ENCODE measurements at places on chromosomes 11 and 22.
A peak's percentile ranks its signal among the peaks of the same experiment; 100 is the strongest.

GRCh38 chr22:43540529-43540923, 128.7 kb downstream of the MPPED1 start:
- DNase-seq = peak; percentile 31

DNA sequence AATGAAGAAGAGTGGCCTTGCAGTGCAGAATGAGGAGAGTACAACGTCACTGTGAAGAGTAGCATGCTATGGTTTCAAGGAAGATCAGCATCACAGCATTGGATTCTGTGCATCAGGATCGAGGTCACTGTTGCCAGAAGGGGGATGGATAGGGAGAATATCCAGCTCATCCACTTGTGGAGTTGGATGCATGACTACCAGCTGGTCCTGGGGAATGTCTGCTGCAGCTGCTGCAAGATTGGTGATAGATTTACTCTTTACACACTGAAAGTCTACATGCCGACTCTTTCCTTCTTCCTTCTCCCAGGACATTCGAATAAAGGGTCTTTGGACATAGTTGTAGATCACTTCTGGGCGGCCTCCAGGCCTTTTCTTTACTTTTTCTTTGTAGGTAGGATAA, 74.3 kb downstream of the BTBD10 start:
- no peak for DNase-seq

- no peak for DNase-seq
Measured at GRCh38 chr22:29780748-29781676, 13.8 kb downstream of the UQCR10 start.

GRCh38 chr11:84021291-84021690, 735.1 kb upstream of the CCDC90B start:
- DNase-seq = no peak

DNA sequence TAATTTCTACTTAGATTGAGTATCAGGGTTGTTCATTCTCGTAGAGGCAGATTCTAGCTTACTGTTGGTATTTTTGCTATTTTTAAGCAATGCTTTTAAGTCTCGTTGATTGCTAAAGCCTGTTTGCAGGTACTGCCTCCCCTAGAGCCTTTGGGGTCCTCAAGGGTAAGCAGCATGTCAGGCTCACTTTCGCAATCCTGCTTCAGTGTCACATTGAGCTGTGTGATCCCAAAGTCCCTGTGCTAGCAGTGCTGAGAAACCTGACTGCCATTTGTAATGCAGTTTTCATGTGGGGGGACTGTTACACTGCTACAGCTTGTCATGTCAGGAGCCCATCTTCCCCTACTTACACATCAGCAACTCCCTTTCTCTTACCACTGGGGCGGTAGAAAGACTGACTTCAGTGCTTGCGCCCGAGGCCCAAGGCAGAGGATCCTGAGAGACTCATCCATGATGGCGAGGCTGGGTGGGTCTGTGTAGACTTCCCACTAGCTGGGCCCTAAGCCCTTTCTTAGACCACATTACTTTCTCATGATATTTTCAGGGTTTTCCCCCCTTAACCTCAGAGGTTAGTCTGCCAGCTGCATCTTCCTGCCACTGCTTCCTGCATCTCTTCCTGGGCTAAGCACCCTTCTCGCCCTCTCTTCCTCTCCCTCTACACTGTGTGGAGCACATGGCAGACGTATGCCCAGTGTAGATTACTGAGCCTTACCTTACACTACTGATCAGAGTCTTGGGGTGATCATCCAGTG, 40.8 kb upstream of the ST14 start:
- DNase-seq = no peak

DNA sequence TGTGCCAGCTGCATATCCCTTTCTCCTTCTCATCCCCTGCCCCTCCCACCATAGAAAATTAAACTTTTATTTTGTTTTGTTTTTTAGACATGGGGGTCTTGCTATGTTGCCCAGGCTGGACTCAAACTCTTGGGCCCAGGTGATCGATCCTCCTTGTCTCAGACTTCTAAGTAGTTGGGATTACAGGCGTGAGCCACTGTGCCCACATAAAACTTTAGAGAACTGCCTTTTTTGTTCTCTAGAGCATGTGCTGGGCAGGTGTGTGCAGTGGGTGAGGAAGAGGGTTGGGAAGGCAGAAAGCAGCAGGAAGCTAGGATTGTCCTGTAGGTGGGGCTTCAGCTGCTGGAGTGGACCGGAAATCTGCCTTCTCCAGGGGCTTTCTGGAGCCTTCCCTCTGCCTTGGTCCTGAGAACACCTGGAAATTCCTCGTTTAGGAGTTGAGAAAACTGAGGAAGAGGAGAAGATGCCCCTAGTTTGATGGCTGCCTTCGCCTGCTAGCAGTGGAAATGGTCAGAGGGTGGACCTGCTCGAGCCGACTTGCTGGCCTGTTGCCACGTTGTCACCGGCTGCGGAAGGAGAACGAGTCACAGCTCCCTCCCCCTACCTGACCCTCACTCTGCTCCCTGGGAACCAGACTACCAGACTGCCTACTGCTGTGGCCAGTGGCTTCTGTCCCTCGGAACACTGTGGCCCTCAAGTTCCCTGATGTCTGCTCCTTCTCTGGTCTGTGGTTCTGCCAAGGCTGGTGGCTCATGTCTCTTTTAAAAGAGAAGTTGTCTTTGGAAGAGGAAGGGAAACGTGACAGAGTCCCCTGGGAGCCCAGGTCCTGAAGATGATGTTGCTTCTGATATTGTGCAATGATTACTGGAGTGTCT, 4.0 kb downstream of the ST14 start:
- DNase-seq = peak; percentile 31

DNA sequence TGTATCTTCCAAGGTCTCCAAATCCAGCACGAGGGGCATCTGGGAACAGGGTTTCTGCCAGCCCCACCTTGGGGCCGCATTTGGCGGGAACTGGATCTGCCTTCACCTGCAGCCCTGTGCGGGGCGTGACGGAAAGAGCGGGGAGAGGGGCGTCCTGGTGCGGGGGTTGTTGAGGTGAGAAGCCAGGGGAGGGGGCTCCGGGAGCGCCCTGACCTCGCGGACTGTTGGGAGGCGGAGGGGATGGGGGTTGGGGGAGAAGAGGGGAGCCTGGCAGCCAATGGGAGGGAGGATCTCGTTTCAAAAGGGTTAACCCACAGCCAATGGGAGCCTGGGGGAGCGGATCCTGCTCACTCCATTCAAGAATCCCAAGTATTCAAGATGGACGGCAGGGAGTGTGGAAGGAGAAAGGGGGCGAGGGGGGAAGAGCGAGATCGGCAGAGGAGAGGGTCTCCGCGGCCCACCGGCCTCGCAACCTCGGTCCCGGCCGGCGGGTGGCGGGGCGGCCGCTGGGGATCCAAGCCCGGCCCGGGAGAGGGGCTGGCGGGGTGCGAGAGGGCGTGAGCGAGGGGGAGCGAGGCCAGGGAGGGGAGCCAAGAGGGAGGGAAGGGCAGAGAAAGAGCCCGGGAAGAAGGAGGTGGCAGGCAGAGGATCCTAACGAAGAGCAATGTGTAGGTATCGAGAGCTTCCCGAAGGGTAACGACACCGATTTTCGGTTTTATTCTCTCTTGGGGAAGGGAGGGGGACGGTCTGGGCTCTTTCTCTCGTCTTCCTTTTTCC, 11.5 kb downstream of the YPEL4 start:
- peak; percentile 84 for DNase-seq

DNA sequence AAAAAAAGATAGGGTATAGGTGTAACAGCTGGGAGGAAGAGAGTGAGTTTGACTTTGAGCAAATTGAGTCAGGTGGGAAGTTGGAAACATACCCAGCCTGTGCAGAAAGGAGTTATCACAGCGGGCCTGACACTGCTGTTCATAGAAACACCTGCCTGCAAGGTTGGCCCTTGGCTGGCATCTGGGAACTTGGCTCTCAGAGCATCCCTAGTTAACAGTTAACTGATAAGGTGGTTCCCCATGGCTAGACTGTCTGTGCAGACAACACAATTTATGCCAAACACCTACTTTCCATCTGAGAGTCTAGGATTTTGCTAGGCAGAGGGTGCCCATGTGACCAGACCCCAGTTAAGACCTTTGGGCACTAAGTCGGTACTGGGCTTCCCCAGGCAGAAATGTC, 31.4 kb downstream of the ADAMTS8 start:
- DNase-seq = no peak

DNA sequence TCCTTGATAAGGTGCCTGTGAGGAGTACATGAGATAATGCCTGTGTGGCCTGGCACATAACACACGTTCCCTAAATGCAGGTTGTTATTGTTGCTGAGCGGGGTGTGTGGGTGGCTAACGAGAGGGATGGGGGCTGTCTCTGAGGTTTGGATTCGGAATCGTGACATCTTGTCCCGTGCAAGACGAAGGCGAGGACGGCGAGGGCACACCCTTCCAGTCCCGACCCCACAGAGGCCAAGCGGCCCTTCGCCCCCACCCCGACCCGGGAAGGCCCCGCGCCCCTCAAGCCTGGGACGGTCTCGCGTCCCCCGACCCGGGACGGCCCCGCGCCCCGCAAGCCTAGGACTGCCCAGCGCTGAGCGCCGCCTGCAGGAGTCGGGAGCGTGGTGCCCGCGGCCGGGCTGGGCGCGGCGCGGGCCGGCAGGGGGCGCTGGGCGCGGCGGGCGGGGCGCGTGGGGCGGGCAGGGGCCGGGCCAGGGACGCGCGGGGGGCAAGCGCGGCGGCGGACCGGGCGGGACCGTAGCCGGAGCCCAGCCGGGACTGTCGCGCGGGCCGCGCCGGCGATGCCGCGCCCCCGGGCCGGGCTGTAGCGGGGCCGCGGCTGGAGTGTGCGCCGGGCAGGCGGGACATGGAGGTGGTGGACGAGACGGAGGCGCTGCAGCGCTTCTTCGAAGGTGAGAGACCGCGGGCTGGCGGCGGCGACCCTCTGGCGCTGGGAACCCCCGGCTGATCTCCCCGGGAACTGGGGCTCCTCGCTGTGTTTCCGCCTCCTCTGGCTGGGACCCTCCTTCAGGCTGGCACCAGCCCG, at the start of gene MYRF:
Gene MYRF, plus strand, starts transcription at position 520 of the 808 bp plus-strand sequence. Its CDS starts 109 bp downstream, at position 629.
- peak; percentile 32 for DNase-seq

DNA sequence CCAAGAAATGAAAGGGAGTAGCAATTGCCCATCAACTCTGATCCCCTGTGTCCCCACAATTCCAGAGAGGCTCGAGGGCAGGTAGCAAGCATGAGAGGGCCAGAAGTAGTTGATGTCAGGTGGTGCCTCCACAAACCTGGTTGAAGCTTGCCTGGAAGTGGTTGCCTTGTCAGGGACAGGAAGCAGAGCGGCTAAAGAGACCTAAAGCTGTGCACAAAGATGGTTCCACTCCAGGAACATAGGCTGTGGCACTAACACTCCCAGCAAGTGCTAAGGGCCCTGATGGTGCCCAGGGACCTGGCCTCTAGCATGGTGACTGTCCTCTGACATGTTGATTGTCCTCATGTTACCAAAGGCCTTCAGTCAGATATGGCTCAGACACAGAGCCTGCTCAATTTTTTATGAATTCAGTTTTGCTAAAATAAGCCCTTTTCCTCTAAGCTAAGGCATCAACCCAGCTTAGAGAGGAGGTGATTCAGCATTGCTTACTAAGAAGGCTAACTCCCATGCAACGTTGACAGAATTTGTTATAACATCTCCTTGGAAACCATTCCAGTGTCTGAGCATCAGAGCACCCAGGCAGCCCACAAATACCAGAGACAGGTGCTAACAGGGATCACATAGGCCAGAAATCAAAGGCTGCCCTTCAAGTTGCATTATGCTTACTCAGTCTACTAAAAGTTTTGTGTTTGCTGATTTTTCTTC, 196.3 kb upstream of the ARHGAP20 start:
- no peak for DNase-seq

GRCh38 chr11:18135308-18135707, 2.9 kb downstream of the MRGPRX3 start:
- no peak for DNase-seq

- DNase-seq = peak; percentile 95
Measured at GRCh38 chr11:62805076-62805892, at the start of gene NXF1. NXF1 (minus strand) TSS chr11:62805440; CDS start chr11:62805356, 84 bp downstream.

DNA sequence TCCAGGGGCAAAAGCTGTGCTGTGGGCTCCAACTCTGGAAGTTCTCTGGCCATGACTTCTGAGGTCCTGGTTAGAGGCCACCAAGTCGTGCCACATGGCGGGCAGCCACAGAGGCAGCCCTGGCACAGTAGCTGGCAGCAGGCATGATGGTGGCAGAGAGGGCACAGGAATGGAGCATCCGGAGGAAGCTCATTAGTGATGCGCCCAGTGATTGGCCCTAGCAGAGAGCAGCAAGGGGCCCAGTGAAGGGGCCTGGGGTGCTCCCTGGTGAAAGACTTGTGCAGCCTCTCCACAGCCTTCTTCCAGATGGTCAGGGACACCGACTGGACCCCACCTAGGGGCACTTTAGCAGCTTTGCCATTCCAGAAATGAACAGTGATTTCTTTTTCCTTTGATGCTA, 7.0 kb downstream of the C11orf16 start:
- no peak for DNase-seq

GRCh38 chr22:19687561-19688300, 26.6 kb upstream of the SEPTIN5 start:
- peak; percentile 72 for DNase-seq

- no peak for DNase-seq
Measured at GRCh38 chr22:17199003-17199731, 20.1 kb downstream of the ADA2 start.

DNA sequence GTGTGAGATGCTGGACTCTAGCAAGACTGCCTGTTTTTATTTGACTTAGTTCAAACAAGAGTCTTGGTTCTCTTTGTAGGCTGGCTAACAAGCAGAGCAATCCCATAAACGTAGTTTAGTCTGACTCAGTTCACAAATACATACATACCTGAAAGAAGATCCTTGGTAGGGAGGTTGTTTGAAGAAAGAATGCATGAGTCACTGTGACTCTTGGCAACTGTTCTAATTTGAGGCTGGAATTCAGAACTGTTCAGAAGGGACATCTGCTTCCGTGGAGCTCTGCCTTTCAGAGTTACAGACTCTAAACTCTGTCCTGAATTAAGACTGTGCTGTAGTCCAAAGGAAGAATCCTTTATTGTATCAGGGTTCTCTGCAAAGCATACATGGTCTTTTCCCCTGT, 32.2 kb downstream of the C2CD3 start:
- no peak for DNase-seq

DNA sequence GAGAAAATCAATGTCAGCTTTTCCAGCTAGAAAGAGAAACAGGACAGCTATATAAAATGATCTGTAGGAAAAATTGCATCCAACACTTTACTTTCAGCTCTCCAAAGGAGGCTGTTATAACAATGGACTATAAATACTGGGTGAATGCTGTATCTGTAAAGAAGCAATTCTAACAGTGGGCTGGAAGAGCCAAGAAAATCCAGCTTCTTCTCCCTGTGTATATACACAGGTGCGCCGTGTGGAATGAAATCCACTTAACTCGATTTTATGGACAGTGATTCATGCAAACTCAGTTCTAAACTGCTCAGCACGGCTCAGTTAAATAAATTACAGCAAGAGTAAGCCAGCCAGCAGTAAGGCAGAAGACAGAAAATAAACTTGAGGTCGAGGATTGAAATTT, 32.5 kb upstream of the LMO2 start:
- DNase-seq = no peak

DNA sequence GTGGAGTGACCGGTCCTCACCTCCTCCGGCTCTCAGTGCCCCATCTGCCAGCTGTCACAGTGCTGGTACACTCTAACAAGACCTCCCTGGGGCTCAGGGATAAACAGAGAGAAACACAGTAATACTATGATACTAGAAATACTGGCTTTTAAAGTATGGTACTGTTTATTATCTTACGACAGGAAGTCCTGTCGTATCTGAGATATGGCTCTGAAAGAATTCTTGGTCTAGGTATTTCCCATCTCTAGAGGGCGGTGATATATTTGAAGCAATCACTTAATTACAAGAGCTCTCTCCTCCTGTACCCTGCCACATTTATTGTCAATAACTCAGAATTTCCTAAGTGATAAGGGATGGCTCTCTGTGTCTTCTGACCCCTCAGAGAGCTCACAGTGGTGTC, 119.1 kb downstream of the RRM1 start:
- DNase-seq = no peak

- DNase-seq = peak; percentile 80
Measured at GRCh38 chr11:111735262-111736116, 30.7 kb downstream of the PPP2R1B start.

Data from NCI-H345 (cell line).